ENCODE measurements at places on chromosomes 3 and 15. TPM values are rescaled to one million over a fixed set of nuclear protein-coding genes. Genes with fewer than 3 reads are reported as not detected.
A peak's percentile ranks its signal among the peaks of the same experiment; 100 is the strongest.

Gene SCAMP5
- total RNA-seq: 7.5 TPM

GRCh38 chr3:116037954-116038911, 407.1 kb downstream of the LSAMP start:
- no peak overlapping the region for H3K4me3 ChIP-seq
- peak overlapping the region; percentile 19 for H3K27ac ChIP-seq
- H3K36me3 ChIP-seq: no peaks in the 10 kb centered on the region

- H3K27me3 ChIP-seq: no peaks in the 10 kb centered on the region
- no peak overlapping the region for H3K4me3 ChIP-seq
- H3K27ac ChIP-seq: no peak overlapping the region
- no peaks in the 10 kb centered on the region for H3K4me1 ChIP-seq
- H3K36me3 ChIP-seq: no peaks in the 10 kb centered on the region
Observed at GRCh38 chr3:8650583-8651416, 6.2 kb upstream of the SSUH2 start.

Gene PLA2G4E
- total RNA-seq: not detected

DNA sequence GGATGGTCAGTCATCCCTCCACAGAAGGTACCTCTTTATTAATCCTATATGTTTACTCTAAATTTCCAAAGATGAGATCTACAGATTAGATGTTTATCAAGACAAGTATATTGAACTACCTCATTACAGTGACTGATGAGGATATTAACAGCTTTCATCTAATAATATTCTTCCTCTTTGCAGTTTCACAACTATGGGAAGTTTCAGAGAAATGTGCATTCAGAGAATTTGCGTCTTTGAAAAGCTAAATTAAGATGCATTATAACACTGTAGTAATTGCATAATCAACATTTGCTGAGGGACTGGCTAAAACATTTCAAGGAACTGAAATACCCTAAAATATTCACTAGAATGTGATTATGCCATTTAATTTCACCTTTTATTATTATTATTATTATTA, 46.7 kb downstream of the MCF2L2 start:
- H3K4me1 ChIP-seq: no peaks in the 10 kb centered on the region
- DNase-seq: no peak
- no peak overlapping the region for H3K4me3 ChIP-seq

DNA sequence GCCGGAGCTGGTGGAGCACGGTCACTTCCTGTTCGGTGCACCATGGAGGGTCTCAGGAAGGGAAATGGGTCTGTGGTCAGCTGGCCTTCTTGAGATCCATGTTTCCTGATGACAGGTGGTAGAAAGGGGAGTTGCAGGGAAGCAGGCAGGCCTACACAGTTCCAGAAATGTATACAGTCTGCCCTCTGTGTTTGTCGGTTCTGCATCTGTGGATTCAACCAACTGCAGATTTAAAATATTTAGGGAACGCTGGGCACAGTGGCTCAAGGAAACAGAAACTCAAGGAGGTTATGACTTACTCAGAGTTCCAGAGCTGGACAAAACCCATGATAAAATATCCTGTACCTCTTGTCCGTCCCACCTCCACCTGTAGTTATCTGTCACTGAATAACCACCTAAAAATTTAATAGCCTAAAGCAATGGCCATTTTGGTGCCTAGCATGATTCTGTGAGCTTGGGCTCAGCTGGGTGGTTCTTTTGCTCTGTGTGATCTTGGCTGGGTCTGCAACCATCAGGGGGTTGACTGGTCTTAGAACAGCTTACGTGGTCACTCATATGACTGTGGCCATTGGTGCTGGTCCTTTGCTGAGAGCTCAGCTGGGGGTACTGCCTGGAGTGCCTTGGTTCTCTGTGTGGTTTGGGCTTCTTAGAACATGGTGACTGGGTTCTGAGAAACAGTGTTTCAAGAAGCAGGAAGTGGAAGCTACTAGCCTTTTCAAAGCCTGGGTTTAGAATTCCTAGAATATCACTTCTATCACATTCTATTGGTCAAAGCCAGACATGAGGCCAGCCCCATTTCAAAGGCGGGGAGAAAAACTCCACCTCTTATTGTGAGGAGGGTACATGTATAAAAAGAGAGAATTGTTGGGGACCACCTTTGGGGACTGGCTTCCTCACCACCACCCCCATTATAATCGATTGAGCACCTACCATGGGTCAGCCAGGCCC, 239.7 kb upstream of the BHLHE40 start:
- H3K4me1 ChIP-seq: peaks cover 22% of the 10 kb centered on the region
- DNase-seq: no peak
- peak overlapping the region; percentile 97 for H3K27ac ChIP-seq
- H3K4me3 ChIP-seq: no peak overlapping the region
- H3K36me3 ChIP-seq: no peaks in the 10 kb centered on the region

DNA sequence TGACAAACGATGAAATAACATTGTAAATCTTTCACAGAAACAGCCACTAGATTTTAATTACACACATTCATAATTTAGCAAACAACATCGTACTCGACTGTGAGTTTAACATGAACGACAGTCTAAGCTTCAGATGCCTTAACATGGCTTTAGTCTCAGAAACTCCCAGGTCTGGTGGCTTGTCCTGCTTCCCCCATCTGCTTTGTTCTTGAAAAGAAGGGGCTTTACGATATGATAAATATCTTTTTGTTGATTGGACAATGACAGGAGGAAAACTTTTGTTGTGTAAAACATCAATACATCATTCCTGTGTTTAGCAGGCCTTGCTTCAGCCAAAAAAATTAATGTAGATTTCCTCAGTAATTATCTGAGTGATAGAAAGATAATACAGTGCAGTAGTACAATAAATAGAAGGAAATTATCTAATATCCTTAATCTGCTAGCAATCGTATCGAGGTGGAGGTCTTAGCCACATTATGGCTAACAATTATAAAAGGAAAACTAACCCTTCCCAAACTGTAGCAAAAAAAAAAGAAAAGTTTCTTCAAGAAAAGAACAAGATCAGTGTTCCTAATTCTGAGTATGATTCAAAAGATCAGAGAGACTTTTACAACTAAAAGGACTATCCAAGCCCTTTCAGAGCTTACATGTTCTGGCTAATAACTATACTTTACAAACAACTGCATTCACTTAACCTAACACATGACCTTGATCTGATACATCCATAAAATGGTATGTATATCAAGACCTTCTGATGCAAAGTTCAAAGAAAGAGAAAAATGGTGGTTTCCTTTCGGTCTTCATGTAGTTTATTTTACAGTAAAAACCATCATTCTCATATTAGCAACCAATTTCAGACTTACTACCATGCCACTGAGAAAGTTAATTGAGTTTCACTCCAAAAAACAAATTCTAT, 535.7 kb downstream of the FOXP1 start:
- no peak overlapping the region for H3K4me3 ChIP-seq
- H3K27ac ChIP-seq: peak overlapping the region; percentile 75
- peaks cover 7% of the 10 kb centered on the region for H3K4me1 ChIP-seq
- H3K36me3 ChIP-seq: no peaks in the 10 kb centered on the region
- H3K27me3 ChIP-seq: no peaks in the 10 kb centered on the region

- no peaks in the 10 kb centered on the region for H3K36me3 ChIP-seq
- DNase-seq: no peak
- H3K27me3 ChIP-seq: no peaks in the 10 kb centered on the region
- no peak overlapping the region for H3K4me3 ChIP-seq
Observed at GRCh38 chr3:159532577-159532976, 456.1 kb upstream of the IL12A start.

Gene C3orf49
- not detected for total RNA-seq

DNA sequence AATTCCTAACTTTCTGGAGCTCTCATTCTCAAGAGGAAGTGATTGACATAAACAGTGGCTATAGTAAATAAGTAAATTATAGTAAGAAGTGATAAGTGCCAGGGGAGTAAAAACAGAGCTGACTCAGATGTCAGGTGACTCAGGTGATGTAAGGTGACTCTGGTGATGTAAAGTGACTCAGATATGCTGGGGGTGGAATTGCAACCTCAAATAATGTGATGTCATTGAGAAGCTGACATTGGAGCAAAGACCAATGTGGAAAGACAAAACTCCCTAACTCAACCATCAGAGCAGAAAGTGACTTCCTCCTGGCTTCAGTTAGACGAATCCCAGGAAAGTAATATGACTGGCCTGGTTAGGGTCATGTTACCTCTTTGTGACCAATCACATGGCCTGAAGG, 144.2 kb upstream of the SNTN start:
- H3K27me3 ChIP-seq: no peaks in the 10 kb centered on the region
- no peak for DNase-seq
- H3K36me3 ChIP-seq: no peaks in the 10 kb centered on the region
